ENCODE measurements at places on chromosomes 5 and 9.

GRCh38 chr5:1764606-1764960 is 35.1 kb downstream of the MRPL36 start:
- DNase-seq: no peak

GRCh38 chr5:139648205-139649081 is at the start of gene CXXC5:
Gene CXXC5 (plus strand): TSS chr5:139648349. CDS start chr5:139680524, 32,175 bp downstream.
- DNase-seq: peak; percentile 59

DNA sequence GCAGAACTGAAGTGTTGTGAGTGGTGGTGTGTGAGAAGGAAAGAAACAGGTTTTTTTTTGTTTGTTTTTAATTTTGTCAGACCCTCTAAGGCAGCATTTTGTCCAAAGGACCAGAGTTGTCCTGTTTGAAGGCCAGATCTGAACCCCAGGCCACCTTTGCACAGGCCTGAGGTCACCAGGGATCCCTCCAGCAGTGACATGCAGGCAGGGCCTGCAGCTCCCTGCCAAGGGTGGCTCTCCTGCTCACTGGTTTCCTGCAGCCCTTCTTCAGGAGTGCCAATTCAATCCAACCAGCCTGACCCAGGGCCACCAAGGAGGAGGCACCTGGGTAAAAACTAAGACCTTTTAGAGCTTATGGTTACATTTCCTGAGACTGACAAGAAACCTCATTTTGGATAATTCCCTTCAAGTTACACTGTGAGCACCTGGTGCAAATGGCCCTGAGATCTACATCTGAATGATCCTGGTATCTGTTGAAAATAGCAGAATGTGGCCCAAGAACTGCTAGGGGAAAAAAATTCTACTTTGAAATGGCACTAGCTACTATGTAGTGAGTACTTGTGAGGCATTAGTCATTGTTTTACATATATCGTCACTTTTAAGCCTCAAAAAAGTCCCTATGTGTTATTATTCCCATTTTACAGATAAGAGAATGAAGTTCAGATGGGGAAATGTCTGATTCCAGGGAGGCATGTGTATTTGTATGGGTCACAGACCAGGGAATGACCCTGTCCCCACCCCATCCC is 33.5 kb upstream of the SMU1 start:
- no peak for DNase-seq

GRCh38 chr9:117671468-117671867 is 32.7 kb upstream of the TLR4 start:
- DNase-seq: no peak

DNA sequence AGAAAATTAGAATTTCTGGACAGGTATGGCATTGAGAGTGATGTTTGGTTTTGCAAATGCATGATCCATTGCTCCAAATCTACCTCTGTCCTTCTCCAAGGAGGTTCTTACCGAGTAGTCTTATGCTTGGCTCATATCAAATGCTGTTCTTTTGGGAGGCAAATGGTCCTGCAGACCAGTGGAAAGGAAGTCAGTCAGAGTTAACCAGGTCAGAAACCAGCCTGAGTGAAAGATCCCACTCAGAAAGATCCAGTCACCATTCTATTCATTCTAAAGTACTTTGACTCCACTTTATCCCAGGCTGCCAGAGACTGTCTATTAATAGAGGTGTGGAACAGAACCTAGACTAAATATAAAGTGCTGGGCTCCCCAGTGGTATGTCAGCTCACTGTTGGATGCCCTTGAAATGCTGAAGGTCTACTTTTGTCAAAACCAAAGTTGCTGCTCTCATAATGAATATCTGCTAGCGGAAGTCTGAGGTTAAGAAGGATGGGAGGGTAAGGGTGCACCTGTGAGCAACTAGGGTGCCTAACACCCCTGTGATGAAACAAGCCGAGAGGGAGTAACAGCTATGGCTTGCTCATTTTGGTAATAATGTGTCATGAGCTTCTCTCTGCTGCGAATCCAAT is 302.2 kb downstream of the ZNF608 start:
- DNase-seq: no peak

DNA sequence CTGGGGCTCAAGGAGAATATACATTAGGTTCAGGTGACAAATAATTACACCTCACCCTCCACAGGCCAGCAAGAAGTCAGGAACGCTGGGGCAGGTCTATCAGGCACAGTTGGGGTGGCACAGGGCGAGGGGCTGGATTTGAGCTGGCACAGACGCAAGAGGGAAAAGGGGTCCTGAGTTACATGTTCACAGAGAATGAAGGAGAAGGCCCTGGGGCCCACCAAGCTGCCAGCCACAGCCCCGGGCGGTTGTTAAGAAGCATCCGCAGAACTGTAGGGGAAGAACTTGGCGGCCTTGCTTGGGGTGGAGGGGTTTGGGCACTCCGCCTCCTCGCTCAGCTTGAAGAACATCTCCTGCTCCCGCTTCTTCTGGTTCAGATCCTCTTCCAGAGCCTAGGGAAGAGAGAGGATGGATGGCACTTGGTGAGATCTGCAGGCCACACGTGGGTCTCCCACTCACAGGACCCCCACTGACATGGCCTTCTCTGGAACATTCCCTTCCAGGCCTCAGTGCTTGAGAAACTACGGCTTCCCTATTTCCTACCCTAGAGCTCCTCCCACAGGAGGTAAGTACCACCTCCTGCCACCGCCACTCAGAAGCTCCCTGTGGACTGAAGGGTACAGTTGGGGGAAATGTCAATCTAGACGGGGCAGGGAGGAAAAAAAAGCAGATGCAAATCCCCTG is 38.3 kb upstream of the FBXW11 start:
- no peak for DNase-seq

DNA sequence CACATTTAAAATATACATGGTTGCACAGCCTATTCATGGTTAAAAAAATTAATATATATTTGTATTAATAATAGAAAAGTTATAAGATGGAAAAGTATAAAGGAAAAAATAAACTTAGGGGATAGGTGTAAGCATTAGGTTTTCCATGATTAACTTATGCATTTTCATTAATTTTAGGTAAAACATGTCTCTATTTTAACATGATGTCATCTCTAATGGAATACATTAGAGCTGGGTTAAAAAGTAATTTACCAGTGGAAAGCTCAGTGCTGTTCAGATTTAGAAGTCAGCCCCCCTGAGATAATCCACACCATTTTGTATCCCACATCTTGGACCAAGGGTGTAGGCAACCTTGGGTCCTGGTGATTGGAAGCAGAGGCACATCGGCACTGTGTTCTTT is 49.7 kb downstream of the SNX24 start:
- DNase-seq: no peak

DNA sequence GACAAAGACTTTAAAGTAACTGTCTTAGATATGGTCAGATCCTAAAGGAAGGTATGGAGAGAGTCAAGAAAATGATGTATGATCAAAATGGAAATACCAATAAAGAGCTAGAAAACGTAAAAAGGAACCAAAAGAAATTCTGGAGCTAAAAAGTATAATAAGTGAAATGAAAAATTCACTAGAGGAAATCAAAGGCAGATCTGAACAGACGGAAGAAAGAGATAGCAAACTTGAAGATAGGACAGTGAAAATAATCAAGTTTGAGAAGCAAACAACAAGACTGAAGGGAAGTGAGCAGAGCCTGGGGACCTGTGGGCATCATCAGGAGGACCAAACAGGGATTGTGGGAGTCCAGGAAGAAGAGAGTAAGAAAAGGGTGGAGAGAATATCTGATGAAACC is 115.4 kb downstream of the EHMT1 start:
- no peak for DNase-seq

DNA sequence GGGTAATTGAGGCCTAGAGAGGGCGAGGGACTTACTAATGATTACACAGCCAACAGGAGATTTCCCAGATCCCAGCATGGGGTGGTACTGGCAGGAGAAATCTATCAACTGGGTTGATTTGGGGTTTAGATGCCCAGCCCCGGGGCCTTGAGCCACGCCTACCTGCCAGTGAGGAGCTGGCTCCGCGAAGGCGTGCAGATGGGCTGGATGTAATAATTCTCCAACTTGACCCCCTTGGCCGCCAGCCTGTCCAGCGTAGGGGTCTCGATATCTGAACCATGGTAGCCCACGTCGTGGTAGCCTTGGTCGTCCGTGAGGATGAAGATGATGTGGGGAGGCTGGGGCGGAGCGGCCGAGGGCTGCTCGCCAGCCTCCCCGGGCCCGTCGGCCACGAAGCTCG is 804 bp downstream of the ARSI start:
- DNase-seq: no peak

DNA sequence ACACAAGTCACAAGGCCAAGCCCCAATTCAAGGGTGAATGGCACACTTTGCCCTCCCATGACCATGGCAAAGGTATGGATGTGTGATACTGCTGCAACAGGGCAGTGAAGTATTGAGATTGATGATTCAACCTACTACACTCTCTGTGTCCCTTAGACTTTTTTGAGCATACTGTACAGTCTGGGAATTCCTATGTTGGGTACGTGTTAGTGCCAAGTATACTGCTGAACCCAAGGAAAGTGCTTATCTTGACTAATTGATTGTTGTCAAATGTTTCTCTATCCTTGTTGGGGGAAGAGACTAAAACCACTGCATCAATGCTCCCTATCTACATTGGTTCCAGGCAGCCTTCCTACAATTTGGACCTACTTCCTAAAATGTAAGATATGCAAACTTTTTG is 93.7 kb downstream of the NDFIP1 start:
- no peak for DNase-seq

DNA sequence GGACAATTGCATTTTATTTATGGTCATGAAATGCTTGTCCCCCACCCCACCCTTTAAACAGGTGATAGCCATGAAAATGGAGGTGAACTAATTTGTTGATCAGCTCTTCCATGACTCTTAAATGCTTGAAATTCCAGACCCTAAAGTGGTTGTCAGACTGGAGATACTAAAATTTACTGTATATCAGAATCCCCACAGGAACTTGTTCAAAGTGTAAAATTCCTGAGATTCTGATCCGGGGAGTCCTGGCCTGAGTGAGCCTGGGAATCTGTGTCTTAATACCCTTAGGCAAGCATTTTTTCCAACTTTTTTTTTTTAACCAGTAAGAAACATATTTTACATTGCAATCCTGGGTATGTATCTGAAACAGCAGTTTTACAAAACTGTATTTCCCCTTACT is 4.7 kb downstream of the SKP2 start:
- DNase-seq: no peak

DNA sequence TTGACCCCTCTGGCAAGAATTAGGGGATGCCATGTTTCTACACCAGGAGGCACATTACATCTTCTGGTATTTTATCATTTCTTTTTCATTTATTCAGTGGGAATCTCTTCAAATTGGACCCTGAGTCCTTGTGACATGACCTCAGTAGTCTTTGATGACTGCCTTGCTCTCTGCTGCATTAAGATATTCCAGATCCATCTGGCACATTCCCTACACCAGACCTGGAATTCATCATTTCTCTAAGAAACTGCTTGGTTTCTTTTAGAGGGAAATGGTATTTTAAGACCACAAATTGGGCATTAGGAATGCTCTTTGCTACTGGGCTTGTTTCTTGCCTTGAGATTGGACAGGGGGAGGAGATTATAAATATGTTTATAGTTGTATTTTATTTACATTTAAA is 61.0 kb downstream of the GALNT10 start:
- no peak for DNase-seq

DNA sequence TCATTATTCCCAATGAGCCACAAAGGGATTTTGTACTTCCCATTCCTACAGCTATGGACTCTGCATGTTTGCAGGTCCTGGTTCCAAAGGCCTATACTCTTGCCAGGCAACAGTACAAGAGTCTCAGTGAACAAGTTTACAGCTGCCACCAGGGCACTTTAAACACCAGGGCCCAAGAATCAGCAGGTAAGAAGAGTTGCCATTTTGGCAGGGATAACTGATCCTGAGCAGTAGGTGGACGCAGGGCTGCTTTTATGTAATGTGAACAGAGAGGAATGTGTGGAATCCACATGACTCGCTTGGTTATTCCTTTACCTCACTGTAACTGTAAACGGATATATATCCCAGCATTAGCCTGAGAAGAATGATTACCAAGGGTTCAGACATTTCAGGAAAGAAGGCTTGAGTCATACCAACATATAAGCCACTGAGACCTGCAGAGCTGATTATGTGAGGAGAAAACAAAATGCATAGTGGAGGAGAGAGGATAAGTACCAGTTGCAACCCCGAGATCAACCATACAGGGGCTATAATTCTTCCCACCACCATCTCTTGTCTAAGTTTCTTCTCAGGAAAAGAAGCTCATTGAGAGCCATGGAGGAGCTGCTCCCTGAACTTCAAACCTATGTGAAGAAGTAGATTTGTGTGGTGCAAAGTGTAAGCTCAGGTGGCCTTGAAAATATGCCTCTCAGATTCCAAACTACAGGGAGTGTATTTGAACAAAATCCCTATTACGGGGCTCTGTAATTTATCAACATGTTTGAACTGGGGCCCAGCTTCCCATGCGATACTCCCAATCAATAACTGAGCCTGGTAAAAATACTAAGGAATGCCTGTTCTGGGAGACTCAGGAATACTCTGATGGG is 24.6 kb downstream of the RAPGEF6 start:
- DNase-seq: no peak

- DNase-seq: no peak
Measured at GRCh38 chr5:74120585-74120984, 494.6 kb downstream of the ARHGEF28 start.

DNA sequence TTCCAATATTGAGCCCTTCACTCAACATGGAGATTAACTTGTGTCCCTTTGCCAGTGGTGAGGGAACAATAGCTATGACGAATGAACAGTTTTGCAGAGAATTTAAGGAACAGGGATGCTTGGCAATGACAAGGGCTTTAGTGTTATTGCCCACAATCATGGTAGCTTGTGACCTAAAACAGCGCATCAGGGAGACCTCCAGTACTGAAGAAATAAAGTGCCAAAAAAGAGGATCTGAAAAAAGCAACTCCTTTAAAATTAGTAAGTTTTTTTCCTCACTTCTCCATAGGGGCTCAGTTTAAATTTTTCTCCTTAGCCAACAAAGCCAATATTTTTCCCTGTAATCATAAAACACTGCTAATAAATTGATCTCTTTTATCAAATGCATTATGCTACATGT is 41.8 kb upstream of the PAM start:
- DNase-seq: peak; percentile 91

DNA sequence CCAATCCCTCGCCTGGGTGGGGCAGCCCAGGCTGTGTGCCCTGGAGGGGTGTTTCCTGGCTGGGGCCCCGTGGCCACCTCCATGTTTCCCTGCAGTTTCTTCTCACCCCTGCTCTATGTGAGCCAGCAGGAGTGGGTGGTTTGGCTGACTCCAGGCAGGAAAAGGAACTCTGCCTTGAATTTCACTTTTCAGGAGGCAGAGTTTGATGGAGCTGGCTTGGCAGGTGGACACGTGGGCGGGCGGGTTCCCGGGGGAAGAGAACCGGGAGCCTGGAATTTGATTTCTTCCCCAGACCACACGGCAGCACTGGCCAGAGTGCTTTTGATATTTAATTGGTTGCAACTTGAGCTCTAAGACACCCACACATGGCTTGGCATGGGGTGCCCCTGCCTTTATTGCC is 119.8 kb upstream of the PANK3 start:
- no peak for DNase-seq

- DNase-seq: peak; percentile 28
Measured at GRCh38 chr5:38827525-38827924, 18.3 kb upstream of the OSMR start.

DNA sequence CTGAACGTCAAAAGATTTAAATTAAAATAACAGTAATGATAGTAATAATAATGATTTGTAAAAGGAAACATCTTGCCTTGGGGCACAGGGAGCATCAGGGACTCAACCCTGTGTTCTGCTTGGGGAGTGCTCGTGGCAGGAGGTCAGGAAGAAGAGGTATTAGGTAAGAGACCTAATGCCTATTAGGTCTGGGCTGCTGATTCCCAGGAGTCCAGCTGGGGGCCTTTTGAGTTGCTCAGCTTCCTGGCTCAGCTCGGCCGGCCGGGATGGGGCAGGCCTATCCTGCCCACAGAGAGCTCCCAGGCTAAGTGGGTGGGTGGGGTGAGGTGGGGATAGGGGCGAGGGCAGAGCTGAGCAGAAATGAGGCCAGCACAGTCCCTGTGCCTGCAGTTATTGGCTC is 17.5 kb downstream of the LMX1B start:
- DNase-seq: no peak

Data from MV-4-11 (cell line).